ENCODE measurements at places on chromosomes 5 and 9.

GRCh38 chr5:31921852-31922305 lies 252.2 kb downstream of the GOLPH3 start:
- no peak for DNase-seq

GRCh38 chr5:108003178-108003577 lies 332.4 kb upstream of the EFNA5 start:
- no peak for DNase-seq

DNA sequence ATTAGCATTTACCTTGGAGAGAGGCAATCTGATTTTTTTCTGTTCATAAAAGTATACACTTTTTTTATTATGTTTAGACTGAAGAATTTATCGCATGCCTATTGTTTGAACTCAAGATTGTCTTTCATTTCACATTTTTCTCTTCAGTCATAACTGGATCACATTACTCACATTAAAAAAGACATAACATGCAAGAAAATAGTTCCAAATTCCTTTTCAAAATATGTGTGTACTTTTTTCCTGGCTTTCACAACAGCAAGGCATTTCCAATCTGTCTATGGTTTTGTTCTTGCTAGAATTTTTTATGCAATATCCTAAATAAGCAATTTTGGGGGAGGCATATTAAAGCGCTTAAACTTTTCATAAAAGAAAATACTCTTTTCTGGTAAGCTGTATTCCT lies 21.2 kb downstream of the FTMT start:
- DNase-seq = no peak

GRCh38 chr9:99039505-99040182 lies 65.3 kb upstream of the TGFBR1 start:
- no peak for DNase-seq

GRCh38 chr9:12818431-12819000 lies 43.7 kb downstream of the LURAP1L start:
- DNase-seq = no peak

DNA sequence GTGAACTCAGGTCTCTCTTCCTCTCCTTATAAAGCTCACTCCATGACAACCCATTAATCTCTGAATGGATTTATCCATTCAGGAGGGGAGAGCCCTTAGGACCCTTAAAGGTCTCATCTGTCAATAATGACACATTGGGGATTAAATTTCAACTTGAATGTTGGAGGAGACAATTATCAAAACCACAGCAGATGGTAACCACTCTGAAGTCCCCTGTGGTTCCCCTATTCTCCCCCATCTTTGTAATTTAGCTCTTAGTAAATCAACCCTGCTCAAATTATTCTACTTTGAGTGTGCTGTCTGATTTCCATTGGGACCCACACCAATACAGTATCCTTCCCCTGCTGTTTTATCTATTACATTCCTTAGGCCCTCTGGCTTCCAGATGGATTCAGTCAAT lies 72.0 kb upstream of the RAI14 start:
- DNase-seq = no peak

DNA sequence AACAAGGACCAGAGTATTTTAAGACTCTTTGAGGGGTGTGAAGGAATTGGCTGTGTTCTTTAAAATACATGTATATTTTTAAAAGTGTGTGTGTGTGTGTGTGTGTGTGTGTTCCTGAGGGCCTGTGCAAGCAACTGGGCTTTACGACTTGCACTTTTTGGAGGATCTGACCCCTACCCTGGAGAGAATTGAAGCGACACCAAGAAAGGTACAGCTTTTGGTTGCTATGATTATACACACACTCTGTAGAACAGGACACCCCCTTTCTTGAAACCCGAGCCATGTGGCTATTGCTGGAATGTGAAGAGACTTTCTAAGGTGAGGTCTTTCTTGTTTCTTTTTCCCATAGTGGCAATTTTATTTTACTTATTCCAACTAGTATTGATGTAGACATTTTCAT lies 988 bp downstream of the SHISAL2B start:
- DNase-seq = no peak

- no peak for DNase-seq
These were observed 49.9 kb downstream of the JMY start for GRCh38 chr5:79285833-79286232.

DNA sequence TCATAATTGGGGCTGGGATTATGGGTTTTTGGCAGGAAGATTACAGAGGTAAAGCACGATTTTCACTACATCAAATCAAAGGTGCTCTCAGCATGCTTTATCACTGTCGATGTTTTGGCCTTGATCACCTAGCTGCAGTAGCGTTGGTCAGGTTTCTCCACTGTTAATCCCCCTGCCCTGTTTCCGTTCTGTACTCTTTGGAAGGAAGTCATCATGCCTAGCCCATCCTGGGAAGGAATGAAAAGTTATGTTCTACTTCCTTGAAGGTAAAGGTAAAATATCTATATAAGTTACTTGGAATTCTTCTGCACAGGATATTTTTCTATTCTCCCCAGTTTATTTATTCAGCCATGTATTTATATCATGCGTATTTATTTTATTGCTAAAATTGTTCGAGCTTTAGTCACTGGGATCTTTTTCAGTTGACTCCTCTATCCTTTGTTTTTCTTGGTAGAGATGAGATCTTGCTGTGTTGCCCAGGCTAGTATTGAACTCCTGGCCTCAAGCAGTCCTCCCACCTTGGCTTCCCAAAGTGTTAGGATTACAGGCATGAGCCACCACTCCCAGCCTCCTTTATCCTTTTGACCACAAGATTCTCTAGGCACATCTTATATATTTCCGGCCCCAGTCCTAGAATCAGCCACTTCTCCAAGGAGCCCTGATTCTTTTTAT lies 25.3 kb downstream of the FAF2 start:
- no peak for DNase-seq

- DNase-seq = no peak
These were observed 122.0 kb downstream of the WDR70 start for GRCh38 chr5:37501152-37501551.

- DNase-seq = no peak
These were observed 89.1 kb upstream of the OTULINL start for GRCh38 chr5:14492331-14492964.

GRCh38 chr5:145548097-145548496 lies 287.0 kb downstream of the PRELID2 start:
- DNase-seq = no peak

GRCh38 chr5:61886214-61886613 lies 419.8 kb upstream of the KIF2A start:
- DNase-seq = no peak

- DNase-seq = no peak
These were observed 598.4 kb upstream of the EDIL3 start for GRCh38 chr5:84983093-84983492.

DNA sequence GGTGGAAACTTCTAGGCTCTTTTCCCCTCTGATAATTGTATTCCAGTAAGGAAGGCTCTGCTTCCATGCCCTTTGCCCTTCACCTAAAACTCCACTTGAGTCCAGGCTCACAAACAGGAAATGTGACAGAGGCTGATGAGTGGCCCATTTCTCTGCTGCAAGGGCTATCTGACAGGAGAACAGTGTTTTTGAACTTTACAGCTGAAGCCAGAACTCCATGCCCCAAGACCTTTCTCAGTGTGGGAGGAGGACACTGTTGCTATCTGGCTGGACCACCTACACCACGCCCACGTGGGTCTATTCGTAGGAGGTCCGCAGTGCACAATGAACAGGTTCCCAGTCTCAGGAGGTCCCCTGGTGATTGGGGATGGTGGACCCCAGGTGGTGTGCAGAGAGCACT lies 13.6 kb downstream of the GGTA1 start:
- DNase-seq = no peak

DNA sequence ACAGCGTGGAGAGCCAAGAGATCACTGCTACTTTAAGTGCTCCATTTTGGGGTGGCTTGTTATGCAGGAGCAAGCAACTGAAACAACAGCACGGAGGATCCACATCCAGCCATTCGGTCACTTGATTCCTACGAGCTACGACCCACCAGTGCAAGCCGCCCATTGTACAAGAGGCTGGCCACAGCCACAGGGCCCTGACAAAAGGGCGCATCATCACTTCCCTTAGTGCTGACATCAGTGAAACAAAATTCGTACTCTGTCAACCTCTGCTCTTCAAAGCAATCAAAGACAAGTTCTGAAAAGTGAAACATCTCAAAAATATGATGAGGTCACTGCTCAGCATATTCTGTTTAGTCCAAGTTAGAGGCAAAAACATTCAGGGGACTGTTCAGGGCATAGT lies 168.4 kb downstream of the GADD45G start:
- no peak for DNase-seq

GRCh38 chr5:34620185-34620584 lies 35.9 kb upstream of the RAI14 start:
- no peak for DNase-seq

DNA sequence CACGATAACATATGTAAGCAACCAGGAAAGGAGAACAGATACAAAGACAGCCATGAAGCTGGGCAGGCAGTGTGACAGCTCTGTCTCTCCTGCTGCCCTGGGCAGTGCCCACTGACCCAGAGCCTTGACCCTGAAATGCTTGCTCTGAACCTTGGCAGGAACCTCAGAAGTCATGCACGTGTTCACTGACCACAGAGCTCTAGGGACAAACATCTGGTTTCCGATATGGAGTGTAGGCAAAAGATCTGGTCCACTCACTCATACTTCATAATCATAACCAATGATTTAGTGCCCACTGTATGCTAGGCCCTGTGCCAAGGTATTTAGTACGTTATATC lies 102.6 kb downstream of the FSTL4 start:
- no peak for DNase-seq

DNA sequence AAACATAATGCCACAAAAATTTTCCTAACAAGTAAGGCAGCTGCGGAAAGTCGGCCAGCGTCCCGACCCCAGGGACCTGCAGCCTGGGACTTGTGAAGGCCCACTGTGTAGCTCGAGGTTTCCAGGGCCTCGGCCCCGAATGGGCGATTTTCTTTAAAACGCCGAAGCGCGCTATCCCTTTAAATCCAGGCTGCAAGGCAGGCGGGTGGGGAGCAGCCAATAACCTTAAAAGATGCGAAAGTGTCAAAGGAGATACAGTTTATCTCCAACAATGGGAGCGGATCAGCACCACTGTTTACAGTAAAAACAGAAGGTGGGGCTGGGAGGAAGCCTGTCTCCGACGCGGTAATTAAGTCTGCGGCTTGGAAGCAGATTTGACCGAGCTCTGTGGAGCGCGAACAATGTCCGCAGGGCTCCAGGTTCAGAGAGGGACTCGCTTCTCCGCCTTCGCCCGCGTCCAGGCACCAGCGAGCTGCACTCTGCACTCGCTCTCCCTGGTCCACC lies 1.7 kb upstream of the ZSWIM6 start:
- DNase-seq = no peak

GRCh38 chr5:139958432-139959148 lies 84.5 kb downstream of the NRG2 start:
- DNase-seq = no peak

- DNase-seq = no peak
These were observed 37.4 kb downstream of the CTSL start for GRCh38 chr9:87763286-87763685.

DNA sequence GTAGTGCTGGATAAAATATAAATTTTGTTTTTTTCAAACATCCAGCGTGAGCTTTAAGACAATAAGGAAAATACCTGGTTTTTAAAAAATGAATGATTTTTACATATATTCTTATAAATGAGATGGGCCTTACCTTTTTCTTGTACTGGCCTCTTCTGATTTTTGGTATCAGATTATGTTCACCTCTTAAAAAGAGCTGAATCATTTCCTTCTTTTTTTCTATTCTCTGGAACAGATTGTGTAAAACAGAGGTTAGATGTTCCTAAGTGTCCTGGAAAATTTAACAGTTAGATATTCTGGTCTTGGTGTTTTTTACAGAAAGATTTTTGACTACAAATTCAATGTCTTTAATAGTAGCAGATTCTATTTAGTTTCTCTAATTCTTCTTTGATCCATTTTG lies 74.6 kb downstream of the NDUFAF2 start:
- DNase-seq = no peak

DNA sequence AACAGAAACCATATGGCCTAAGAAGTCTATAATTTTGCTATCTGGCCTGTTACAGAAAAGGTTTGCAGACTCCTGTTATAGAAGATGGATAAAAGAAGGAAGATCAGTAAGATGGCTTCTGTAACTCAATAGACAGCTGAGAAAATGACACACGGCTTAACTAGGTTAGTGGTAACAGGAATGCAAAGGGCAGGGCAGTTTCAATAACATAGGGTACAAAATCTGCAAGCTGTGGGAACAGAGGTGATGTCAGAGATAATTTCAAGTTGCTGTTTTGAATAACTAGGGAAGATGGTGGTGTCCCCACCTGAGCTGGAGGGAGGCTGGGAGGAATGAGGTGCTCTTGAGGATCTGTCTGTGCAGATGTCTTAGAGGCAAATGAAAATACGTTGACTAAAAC lies 106.5 kb downstream of the GLIS3 start:
- DNase-seq = no peak

DNA sequence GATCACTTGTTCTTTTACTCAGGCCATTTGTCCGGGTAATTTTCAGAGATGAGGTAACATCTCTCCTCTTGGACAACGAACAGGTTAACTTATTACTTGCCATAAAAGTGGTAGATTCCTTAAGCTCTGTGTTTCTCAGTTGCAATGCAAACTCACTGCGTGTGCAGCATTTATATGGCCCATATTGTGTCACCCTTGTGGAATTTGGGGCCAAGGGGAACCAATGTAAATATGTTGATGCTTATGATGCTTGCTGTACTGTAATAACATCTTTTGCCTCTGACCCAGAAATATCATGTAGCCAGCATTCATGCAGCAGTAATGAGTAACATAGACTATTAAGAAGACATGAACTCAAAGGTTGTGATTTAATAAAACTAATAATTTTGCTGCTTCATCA lies 175.8 kb downstream of the ADAMTS6 start:
- no peak for DNase-seq

DNA sequence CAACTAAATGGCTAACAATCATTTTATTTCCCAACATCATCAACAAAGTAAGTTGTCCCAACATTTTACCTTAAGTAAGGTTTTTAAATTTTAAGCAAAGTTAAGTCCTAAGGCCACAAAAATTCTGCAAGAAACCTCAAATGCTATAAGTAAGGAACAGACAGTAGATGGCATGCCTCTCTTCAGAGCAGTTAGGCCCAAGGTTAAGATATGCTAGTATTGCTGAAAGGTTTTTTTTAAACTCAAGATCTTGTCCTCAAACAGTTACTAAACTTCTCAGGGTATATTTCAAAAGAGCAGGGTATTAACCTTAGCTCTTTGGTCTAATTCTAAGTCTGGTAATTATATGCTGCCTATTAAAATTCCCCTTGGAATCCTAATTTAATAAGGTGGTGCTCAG lies 35.1 kb downstream of the PJA2 start:
- DNase-seq = no peak

GRCh38 chr5:142530904-142531303 lies 155.0 kb downstream of the FGF1 start:
- no peak for DNase-seq

Measured in stimulated activated CD4-positive, alpha-beta T cell treated with anti-CD3 and anti-CD28 coated beads, Interleukin-1b, Interleukin-23, amount 100 ng/mL, for 4 hours (primary cell).